ENCODE measurements at places on chromosomes 4 and X.

- DNase-seq = no peak
Observed at GRCh38 chrX:103847174-103847870, 15.3 kb upstream of the RAB9B start.

DNA sequence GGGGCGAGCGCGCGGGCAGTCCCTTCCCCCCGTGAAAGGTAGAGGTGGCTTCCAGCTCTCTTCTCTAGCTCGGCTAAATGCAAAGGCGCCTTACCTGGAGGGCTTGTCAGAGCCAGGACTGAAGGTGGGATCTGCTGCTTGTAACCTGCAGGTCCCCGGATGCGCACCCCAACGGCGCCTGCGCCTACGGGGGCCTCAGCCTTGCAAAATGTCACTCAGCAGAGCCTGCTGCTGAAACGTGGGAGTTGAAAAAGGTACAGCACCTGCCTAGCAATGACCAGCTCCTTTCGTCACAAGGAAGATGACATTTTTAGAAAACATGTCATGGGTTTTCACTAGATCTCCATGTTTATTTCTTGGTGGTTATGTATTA is 583 bp downstream of the ABHD18 start:
- no peak for DNase-seq

DNA sequence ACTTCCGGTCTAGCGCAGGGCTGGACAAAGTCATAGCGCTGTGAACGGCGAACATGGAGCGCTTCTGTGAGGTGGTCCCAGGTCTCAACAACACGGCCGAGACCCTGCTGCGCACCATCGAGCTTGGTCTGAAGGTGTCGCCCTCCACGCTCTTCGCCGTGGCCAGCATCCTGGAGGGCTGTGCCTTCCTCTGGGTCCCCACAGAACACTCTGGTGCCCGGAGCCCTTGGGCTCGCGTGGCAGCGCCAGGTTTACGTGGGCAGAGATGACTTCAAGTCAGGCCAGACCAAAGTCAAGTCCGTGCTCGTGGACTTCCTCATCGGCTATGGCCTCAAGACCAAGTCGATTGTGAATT is 128.6 kb downstream of the ANAPC4 start:
- no peak for DNase-seq

- no peak for DNase-seq
Observed at GRCh38 chr4:128830906-128831503, 21.5 kb downstream of the JADE1 start.

DNA sequence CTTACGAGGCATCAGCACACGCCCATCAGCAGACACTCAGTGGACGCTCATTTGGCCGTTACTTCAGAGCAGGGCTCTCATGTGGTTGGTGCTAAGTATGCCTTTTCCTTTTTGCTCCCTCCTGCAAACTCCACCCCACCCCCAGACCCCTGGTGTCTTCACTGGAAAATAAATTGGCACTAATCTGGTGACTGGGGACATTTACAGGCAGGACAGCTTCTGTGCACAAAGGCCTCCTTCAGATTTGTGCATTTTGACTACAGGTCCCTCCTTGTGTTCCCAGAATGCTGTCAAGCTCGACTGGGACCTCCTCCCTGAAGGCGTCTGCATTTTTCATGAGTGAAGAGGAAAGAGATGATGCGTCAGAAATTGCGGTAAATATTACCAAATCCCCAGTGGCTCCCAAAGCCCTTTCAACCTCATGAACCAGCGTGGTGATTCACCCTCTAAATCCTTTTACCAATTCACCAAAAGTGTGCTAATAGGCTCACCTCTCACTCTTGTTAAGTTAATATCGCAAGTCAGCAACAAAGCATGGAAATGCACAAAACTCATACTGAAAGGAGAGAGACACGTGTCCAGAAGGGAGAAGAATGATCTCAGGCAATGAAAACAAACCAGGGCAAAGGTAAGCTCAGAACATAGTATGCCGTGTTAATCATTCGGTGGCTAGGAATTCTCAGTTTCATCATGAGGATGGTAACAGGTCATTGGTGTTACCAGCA is 119.0 kb downstream of the NKX6-1 start:
- DNase-seq = no peak

- DNase-seq = no peak
Observed at GRCh38 chrX:21757960-21758359, at the start of gene SMPX. TSS of gene SMPX (minus strand) at chrX:21758116. CDS start at chrX:21754290, 3,826 bp downstream.

DNA sequence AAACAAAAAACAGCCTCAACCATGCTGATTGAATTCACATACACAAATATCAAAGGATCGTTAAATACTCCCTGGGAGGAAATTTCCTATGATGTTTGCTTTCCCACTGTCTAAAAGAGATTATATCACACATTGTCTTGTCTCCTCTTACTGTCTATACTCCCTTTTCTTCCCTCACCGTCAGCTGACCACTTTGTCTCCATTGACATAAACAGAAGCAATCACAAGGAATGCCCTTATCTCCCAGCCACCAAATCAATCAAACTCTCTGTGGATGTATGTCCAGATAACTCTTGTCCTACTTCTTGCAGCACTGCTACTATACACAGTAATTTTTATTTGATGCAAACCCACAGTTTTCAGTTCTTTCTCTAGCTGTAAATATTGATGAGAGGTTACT is 12.2 kb upstream of the NUDT9 start:
- no peak for DNase-seq

DNA sequence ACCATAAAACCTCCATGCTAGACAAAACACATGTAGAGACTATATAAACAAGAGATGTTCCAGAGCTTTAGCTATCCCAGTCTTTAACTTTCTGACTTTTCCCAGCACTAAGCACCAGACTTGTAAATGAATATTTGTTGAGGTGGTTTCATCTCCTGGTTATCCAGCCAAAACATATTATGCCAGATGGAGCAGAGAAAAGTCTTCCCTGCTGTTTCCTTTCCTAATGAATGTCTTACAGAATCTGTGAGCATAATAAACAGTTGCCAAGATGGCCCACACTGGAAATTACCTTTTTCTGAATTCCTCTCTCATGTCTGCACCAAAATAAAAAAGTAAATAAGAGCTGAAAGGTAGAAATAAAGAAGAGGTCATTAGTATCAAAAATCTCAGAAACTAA is 159.2 kb downstream of the TECRL start:
- no peak for DNase-seq

GRCh38 chrX:151977923-151978322 is 3.4 kb upstream of the GABRE start:
- no peak for DNase-seq

DNA sequence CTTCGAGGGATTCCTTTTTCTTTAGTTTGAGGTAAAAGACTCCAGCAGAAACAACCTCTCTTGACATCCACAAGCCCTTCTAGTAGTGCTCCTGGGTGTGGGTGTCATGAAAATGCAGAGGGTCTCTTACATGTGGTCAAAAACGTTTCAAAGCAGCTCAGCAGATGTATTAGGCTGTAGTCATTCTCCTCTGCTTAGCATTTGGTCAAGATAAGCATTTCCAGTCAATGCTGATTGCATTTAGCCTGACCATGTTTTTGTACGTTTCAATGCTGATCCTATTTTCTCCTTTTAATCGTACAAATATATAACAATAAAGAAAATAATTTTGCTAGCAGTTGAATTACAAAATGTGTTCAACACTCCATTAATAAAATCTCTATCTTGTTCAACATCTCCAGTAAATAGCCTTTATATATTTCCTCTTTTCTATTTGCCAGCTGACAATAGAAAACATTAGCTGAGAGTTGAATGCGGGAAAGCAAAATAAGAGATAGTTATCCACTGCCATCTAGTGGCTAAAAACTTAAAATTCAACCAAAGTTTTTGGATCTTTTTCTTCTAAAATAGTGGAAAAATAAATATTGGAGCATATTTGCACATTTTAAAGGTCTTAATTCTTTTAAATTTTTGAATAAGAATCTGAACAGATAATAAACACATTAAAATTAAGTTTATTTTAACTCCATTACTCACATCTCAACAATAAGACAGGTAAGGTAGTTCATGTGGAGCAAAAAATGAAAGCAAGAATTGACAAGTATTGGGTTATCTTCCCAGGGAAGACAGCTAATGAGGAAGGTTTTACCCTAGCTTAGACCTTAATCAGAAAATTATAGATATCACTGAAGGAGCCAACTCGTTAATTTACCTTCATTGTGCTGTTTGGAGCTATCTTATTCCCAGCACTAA is 15.2 kb upstream of the PACRGL start:
- DNase-seq = no peak

DNA sequence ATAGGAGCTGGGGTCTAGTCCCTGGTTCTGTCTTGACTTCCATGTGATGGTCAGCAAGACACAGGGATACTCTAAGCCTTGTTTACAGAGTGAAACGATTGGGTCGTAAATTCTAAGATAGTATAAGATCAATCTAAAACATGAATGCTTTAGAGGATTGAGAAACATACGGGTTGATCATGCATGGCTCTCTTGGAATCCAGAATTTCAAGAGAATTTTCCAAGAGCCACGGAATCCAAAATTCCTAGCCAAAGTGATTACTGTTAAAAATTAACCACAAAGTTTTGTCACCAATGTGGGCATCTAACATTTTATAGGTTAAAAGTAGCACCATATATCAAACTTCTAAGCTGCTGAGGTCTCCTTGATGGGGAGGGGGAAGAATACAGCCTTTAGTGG is 16.5 kb downstream of the HS3ST1 start:
- DNase-seq = no peak

- DNase-seq = no peak
Observed at GRCh38 chrX:149010013-149010852, 494.9 kb downstream of the IDS start.

DNA sequence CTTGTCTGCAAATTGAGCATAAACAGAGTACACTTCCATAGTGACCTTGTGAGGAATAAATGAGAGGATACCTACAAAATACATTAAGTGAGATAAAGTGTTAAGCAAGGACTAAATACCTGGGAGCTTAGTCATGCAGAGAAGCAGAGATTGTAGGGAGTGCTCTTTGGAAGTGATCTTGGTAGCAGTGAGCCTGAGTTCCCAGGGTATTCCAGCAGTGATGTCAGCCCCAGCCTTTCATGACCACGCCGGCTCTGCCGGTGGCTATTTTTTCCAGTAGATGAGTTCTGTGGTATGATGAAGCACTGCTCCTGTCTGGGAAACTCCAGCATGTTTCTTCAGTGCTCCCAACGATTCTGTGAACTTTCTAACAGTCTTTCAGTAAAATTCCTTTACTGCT is 391.5 kb upstream of the IGFBP7 start:
- no peak for DNase-seq

GRCh38 chrX:52424656-52425055 is 55.8 kb downstream of the XAGE2 start:
- no peak for DNase-seq

- DNase-seq = no peak
Observed at GRCh38 chr4:102608190-102608589, 107.0 kb downstream of the NFKB1 start.
